Activated CD8-positive, alpha-beta T cell treated with anti-CD3 and anti-CD28 coated beads, Interleukin-2, amount 10 ng/mL, durations not matched to agents 7 days and 5 days (primary cell): ENCODE measurements at places on chromosomes 4 and X.

GRCh38 chr4:70868778-70869177 lies 29.1 kb upstream of the GRSF1 start:
- no peak for DNase-seq

DNA sequence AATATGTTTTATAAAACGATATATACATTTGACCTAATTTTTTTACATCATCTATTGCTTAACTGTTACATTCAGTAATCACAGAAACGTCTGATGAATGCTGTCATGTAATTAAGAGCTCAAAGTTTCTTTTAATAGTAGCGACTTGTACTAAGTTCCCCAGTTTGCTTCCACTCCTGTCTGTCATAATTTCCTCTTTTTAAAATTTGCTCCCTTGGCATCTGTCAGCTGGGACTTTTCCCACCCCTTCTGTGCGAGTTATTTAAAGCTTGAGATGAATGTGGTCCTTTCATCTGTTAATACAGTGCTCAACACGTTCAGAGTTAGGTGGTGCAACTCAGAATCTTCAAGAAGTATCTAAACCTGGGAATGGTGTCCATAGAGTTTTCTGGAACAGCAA lies 1.2 kb downstream of the RAP1GDS1 start:
- no peak for DNase-seq

GRCh38 chrX:118980761-118981160 lies 6.3 kb downstream of the LONRF3 start:
- no peak for DNase-seq

- peak; percentile 29 for DNase-seq
Measured at GRCh38 chrX:74421036-74421739, at the start of gene SLC16A2. TSS of gene SLC16A2 (plus strand) at chrX:74421493. CDS start at chrX:74421638, 145 bp downstream.

DNA sequence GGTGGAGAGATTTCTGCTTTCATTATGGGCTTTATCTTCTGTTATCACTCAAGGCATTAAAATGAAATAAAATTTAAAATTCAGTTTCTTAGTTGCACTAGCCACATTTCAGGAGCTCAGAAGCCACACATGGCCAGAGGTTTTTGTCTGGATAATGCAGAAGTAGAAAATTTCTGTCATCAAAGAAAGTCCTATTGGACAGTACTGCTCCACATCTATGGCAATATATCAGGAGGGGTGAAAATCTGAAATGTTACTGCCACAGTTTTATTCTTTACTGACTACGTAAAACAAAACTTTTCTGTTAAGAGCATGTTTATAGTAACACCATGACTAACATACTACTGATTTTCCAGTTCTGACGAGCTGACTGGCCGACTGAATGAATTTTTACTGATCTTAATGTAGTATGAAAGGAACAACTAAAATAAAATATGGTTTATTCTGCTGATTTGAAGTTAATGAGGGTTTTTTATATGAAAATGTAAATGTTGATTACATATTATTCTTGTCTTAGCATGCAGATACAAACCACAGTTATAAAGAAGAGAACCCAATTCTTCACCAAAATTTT lies 264.0 kb upstream of the HAND2 start:
- no peak for DNase-seq
